Fibroblast of upper back skin (primary cell): ENCODE measurements at places on chromosomes 6 and 20.

DNA sequence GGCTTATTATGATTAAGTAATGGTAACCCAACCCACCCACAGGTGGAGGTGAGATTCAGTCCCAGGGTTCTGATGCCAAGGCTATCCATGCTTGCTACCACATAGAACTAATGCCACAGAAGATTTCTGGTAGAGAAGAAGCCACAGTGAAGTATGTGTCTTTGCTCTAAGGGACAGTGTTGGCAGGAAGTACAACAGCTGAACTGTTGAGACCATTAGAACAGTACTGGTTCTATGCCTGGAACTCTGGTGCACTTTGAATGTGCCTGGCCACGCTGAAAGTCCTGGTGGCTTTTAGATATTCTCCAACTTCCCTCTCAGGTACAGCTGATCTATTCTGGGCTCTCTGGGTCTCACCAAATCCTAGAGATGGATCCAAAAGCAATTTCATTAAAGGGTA, 7.8 kb downstream of the STX7 start:
- no peak for DNase-seq

DNA sequence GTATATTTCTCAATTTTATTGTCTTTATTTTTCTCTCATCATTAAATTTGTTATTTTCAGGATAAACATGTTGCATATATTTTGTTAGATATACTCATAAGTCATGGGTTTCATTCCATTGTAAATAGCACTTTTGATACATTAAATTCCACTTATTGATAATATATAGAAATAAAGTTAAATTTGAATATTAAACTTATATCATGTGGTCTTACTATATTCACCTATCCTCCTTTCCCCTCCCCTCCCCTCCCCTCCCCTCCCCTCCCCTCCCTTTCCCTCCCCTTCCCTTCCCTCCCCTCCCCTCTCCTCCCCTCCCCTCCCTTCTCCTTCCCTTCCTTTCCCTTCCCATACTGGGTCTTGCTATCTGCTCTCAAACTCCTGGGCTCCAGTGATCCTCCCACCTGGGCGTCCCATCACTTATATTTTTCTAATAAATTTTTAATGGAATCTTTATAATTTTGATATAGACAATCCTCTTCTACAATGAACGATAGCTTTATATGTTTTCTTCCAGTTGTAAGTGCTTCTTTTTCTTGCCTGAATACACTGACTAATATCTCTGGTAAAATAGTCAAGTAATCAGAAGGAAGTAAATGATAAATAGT, 692.4 kb downstream of the C6orf118 start:
- DNase-seq: no peak

GRCh38 chr6:80642452-80642851, 536.0 kb downstream of the BCKDHB start:
- DNase-seq: peak; percentile 92

DNA sequence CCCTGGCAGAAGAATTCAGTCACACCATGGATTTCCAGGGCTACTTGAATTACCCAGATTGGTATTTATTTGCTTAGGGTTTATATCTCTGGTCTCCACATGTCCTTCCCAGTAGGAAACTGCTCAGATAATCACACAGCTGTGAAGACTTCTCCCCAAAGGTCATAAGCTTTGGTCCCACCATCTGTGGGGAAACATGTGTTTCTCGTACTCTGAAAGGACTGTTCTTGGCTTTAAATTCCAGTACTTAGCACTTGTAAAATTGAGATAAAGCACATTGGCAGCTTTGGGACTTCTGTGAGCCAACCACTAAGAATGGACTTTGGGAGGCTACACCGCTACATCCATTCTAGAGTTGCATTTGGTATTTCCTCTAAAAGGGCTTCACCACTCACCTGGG, 205.3 kb upstream of the FOXA2 start:
- DNase-seq: no peak

DNA sequence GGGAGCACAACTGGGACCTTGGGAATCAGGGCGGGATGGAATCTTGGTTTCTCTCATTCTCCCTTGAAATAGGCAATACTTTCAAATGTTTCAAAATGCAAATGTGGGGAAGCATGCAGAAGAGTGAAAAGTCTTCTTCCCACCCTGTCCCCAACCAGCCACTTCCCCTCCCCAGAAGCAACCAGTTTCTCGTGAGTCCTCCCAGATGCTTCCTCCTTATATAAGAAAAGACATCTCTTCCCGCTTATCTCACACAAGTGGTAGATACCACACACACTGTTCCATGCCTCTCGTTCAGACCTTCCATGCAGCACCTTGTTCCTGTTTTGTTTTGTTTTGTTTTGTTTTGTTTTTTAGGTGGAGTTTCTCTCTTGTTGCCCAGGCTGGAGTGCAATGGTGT, 25.1 kb downstream of the HCK start:
- DNase-seq: no peak

DNA sequence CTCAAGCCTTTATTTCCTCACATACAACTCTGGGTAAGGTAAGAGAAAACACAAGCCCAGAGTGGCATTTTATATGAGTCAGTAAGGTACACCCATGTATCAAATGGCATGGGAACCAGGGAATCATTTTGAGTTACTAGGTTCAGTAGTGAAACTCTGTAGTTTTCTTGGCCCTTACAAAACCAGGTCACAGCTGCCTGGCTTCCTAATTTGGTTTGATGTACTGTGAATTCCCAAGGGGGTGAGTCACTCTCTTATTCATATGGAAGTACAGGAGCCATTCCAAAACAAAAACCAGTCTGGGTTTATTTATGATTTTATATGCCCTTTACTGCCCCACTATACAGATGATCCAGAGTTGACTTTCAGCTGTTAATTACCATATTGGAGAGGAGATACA, 70.7 kb downstream of the PDE7B start:
- DNase-seq: peak; percentile 99

DNA sequence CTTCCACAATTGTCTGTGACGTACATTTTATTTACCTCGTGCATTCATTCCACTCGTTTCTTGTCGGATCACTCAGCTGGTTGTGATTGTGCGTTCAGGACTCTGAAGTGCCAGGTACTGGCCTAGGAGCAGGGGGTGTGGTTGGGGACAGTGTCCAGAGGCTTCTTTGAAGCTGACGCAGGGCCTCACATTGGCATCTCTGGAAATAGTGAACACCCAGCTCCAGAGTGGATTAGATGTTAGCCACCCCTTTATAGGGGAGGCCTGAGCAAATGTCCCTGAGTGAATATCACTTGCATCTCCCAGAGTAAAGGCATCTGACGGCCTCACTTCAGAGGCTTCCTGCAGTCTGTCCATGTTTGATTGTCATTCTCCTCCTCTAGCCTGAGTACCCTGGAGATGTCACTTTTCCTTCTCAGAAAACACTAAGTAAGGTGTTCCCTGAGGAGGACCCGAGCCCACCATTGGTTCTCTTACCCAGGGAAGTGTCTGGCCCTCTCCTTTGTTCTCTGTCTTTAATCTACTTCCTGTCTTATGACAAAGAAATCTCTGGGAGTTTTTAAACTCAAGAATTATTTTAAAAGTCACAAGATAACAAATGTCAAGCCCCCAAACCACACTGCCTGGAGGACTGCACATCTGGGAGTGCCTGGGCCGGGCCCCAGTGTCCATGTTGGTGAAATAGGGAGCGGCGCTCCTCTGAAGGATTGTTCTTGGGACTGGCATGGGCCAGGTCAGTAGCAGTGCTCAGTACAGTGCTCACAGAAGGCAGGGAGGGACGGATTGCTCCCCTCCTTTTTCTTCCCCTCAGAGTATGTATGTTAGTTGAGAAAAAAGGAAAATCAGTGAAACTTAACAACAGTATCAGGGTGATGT, 10.8 kb downstream of the STX16 start:
- DNase-seq: no peak

DNA sequence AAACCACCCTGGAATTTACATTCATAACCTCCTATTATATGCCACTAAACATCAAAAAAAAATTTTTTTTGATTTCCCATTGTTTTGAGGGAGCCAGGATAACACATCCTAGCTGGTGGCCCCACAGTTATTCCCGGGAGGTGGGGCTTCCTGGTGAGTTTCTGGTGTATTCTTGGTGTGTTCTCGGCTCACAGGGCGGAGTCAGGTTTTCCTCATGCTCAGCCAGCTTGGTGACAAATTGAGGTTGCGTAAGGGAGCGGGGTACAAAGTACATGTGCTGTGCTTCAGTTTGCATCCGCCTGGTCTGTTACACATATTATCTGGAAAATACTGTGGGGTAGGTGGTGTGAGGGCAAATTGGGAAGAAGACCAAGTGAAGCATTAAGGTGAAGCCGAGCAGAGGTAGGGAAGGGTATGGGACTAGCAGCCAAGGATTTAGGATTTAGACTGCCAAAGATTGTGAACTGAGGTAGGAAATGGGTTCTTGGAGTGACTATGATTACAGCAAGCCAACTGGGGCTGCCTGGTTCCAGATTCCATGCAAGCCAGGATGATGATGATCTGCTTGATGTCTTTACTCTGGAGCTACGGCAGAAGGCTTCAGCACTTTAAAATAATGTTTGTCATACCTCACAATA, 46.2 kb upstream of the EEF1A1 start:
- DNase-seq: peak; percentile 45

DNA sequence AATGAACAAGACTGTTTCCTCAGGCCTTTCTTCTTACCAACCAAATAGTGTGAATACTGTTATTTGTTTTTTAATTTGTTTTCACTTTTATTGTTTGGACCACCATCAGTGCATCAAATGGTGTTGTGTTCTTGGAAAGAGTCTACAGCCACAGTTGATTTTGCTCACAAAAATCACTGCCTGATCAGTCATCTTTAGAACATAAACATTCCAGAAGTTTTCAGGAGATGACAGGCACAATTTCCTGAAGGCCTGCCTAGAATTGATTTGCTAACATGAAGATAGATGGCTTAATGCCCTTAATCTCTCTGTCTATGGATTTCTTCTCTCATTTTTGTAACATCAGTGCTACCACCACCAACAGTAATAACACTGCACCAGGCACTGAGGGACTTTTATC, 13.5 kb downstream of the IL22RA2 start:
- peak; percentile 17 for DNase-seq

- peak; percentile 44 for DNase-seq
These were observed 58.0 kb downstream of the BLOC1S5 start for GRCh38 chr6:8006208-8006607.

- DNase-seq: no peak
These were observed 1.2 kb upstream of the PNPLA1 start for GRCh38 chr6:36268478-36269275.

GRCh38 chr6:117194978-117195377, 70.4 kb upstream of the VGLL2 start:
- no peak for DNase-seq

- DNase-seq: no peak
These were observed 60.2 kb downstream of the NOL4L start for GRCh38 chr20:32524829-32525501.

DNA sequence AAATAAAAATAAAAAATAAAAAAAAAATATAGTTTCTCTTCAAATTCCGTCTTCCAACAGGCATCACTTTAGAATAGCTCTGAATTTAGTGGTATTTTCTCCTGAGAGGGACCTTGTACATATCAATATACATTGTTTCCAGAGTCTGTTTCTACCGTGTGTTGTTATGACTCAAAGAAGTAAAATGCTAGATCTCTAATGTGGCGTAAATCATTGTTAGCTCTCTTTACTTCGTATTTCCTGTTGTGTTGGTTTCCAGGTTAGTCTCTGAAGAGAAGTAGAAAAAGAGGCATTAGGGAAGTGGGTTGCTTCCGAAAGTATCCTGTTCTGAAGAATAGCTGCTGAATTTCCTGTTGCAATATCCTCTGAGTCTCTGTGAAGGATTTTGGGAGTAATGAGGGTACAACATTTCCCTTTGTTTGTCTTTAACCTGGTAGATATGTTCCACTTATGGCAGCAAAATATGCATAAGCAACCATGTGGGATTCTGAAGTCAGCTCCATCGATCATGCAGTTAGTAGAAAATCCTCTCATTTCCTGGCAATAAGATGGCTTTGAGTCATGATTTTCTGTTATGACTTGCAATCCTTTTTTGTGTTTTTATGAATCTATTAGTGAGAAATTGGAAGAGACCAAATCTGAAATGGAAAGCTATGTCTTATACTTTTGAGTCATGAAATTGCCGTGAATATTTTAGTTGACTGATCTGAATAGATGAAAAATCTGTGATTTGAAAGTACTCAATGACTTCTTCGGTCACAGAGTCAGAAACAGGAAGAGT, 42.0 kb upstream of the MCHR2 start:
- DNase-seq: peak; percentile 12

- DNase-seq: no peak
These were observed 677 bp downstream of the PXMP4 start for GRCh38 chr20:33719277-33719988.

DNA sequence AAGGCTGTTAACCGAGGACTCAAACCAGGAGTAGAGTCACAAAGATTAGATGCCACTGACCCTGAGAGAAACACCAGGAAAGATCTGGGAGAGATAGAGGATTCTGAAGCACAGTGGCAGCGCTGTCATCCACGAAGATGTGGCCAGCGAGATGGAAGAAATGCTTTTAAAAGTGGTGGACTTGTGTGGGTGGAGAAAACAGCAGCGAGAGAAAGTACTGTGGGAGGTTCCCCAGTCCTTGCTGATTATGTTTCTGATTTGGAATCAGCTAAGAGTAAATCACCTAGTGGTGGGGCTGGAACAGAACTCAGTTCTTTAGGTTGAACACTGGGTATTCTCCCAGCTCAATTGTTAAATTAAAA, 435 bp upstream of the ZNF322 start:
- DNase-seq: no peak

- DNase-seq: no peak
These were observed 82.2 kb downstream of the TRERF1 start for GRCh38 chr6:42369568-42369967.

- no peak for DNase-seq
These were observed 466.6 kb upstream of the AGPAT4 start for GRCh38 chr6:161740486-161740885.

DNA sequence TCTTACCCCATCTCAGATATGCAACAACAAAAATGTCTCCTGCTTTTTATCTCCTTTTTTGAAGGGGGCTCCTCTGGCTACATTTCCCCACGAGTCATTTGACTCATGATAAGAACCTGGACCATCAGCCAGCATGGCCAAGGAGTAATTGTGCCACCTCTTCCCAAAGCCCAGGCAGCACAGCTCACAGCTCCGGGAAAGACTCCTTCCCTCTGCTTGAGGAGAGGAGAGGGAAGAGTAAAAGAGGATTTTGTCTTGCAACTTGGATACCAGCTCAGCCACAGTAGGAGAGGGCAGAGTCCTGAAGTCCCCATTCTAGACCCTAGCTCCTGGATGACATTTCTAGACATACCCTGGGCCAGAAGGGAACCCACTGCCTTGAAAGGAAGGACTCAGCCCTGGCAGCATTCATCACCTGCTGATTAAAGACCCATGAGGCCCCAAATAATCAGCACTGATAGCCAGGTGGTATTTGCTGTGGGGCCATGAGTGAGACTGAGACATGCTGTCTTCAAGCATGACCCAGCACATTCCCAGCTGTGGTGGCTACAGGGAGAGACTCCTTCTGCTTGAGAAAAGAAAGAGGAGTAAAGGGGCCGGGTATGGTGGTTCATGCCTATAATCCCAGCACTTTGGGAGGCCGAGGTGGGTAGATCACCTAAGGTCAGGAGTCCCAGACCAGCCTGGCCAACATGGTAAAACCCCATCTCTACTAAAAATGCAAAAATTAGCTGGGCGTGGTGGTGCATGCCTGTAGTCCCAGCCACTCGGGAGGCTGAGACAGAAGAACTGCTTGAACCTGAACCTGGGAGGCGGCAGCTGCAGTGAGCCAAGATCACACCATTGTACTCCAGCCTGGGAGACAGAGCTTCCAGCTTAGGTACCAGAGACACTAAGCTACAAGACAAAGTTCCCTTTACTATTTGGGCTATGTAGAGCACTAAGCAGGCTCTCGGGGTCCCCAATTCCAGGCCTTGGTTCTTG, 28.1 kb downstream of the NCOA6 start:
- no peak for DNase-seq
